ENCODE measurements at places on chromosomes 5 and 9. TPM values are rescaled to one million over a fixed set of nuclear protein-coding genes. Genes with fewer than 3 reads are reported as not detected.

The PHYHD1 gene
- 46.3 TPM for polyA plus RNA-seq

The ACTBL2 gene
- polyA plus RNA-seq, result not detected

DNA sequence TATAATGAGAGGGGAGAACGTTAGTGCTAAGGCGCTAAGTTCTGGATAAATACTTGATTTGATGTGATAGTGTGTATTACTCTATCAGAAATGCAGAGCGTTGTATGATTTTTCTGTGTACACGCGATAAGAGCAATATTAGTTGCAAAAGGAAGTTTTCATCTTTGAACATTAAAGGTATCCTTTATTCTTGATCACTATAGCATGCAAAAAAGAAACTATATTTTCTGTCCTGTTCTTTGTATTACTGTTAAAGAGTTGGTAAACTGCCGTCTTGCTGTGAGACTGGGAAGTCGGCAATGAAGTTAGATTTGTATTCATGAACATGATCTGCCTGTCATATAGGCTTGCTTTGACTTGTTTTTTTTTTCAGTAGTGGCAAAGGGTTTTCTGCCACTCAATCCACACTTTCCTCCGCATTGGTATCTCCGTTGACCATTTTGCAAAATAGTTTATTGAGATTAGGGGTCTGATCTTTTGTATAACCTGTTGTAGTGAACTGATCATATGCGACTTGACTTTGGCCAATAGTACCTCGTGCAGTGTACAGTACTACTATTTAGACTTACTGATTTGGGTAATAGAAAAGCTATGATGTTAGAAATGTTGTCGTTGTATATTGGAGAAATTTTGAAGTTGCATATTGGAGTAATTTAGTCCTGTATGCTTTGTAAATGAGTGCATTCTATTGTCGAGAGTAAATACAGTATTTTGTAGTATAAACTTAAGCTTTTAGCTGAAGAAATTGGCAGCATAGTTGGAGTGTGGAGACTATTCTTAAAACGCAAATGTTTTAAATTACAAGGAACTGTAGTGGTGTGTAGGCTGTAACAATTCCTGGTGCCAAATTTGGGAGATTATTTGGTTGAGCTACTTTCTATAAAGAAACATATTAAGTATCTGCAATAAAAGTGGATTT, 1.7 kb downstream of the DENND4C start:
- peak; percentile 18 for DNase-seq

The ALDOB gene
- 4.7 TPM for polyA plus RNA-seq

The IGFBPL1 gene
- 0.96 TPM for polyA plus RNA-seq

GRCh38 chr9:133667759-133668450, 31.7 kb downstream of the DBH start:
- DNase-seq, result no peak

The ACOT12 gene
- polyA plus RNA-seq, result not detected

The RIC1 gene
- 17.9 TPM for polyA plus RNA-seq

The STOM gene
- 68.5 TPM for polyA plus RNA-seq

DNA sequence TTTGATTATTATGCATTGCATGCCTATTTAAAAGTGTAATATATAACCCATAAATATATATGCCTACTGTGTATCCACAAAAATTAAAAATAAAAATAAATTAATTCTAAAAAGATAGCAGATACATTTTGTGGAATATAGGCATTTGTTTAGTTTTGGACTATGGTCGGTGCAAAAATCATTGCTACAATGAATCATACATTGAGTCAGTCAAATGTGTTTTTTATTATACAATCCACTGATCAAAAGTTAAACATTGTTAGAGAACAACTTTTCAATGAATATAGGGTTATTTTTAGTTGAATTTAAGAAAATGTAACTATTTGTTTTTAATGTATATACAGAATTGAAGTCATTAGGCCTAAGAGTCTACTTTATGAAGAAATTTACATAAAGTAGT, 885.9 kb downstream of the EFNA5 start:
- no peak for DNase-seq

All from muscle of arm (tissue), 14 donors.